ENCODE measurements at places on chromosomes 7 and 10.

DNA sequence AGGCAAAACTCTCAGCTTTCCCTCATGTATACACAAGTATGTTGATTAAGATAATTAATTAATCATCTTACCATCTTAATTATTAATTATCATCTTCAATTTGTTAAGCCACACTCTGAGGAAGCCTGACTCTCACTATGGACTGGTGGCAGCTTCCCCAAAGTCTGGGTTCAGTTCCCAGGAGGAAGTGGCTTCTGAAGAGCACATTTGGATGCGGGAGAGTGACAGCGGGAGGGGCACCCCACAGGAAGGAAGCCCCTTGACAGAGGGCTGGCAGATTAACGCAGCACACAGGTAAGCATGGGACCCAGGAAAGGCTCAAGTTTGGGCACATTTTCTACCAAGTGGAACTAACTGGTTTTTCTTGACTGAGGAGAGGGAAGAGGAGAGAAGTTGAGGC lies 13.4 kb upstream of the SLIT1 start:
- no peak for DNase-seq

GRCh38 chr7:50488379-50488778 lies 38.2 kb upstream of the FIGNL1 start:
- no peak for DNase-seq

DNA sequence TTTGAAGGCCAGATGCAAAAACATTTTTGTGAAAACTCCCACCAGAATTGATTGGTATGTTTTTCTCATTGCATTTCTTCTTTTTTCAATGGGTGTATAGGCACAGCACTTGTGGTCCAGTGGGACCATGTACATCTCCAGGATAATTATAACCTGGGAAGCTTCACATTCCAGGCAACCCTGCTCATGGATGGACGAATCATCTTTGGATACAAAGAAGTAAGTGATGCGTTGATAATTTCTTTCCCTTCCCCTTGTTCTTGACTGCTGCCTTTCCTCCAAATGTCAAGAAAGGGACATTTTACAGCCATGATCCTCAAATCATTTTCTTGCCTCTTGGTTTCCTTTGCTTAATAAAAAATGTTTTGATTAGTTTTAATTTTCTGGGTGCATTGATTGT lies 331.5 kb downstream of the PLXDC2 start:
- no peak for DNase-seq

- DNase-seq, result no peak
Measured at GRCh38 chr7:140300243-140301136, 97.8 kb downstream of the SLC37A3 start.

DNA sequence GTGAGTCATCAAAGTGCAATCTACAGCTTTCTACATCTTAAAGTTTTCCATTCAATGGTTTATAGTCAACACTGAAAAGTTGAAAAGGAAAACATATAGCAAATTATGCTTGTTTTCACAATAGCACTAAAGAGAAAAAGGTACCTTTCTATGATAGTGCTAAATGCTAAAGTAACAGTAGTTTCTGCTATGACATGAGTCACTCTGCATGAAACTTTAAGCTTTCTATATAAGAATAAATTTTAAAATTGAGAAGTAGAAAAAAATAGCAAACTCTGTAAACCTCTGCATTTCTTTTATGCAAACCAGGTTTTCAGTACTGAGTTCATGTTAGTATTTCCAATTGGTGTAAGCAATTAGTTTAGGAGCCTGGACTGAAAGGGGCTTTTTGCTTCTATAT lies 31.2 kb upstream of the TMEM168 start:
- no peak for DNase-seq

- DNase-seq, result no peak
Measured at GRCh38 chr7:34463830-34464229, 194.2 kb upstream of the NPSR1 start.

Measured in stimulated activated CD8-positive, alpha-beta memory T cell treated with anti-CD3 and anti-CD28 coated beads, Interleukin-7, amount 100 ng/mL, for 1 hour (primary cell).